ENCODE measurements at places on chromosomes 5 and 9.

- DNase-seq, result no peak
These were observed 36.1 kb downstream of the MRPL36 start for GRCh38 chr5:1763548-1763911.

DNA sequence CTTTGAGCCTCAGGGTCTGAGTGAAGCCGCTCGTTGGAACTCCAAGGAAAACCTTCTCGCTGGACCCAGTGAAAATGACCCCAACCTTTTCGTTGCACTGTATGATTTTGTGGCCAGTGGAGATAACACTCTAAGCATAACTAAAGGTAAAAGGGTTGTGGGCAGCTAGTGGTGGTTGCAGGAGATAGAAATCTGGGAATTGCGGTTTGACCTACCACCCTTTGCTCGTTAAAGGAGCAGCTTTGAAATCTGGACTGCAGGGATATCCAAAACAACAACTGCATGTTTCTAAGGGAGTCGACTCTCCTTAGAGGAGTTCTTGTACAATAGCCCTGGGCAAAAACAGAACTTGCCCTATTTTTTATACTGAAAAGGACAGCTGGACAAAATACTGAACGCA, 19.0 kb downstream of the ABL1 start:
- DNase-seq, result no peak

GRCh38 chr5:83015676-83016075, 61.5 kb downstream of the TMEM167A start:
- DNase-seq, result no peak

DNA sequence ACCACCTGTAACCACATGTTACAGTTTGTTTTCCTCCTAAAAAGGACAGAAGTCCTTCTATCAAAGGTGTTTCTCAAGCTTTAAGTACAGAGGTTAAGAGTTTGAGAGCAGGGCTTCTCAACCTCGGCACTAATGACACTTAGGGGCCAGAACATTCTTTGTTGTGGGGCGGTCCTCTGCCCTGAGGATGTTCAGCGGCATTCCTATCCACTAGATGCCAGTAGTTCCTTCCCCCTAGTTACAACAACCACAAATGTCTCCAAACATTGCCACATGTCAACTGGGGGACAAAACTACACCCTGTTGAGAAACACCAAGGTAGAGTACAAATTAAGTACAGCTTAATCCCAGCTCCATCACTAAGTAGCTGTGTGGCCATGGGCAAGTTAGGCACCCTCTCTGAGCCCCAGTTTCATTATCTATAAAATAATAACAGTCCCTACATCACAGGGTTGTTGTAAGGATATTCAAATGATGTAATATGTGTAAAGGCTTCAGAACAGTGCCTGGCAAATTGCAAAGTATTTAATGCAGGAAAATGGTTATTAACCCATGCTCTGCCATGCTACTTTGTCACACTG, 44.6 kb downstream of the PIP5K1B start:
- no peak for DNase-seq

- DNase-seq, result no peak
These were observed 32.1 kb downstream of the NADK2 start for GRCh38 chr5:36209664-36210063.

- DNase-seq, result no peak
These were observed 794 bp upstream of the LRRC14B start for GRCh38 chr5:190366-191035.

- no peak for DNase-seq
These were observed 61.9 kb downstream of the PIK3R1 start for GRCh38 chr5:68277431-68277830.

- no peak for DNase-seq
These were observed 49.0 kb downstream of the FOXI1 start for GRCh38 chr5:170154744-170155143.

DNA sequence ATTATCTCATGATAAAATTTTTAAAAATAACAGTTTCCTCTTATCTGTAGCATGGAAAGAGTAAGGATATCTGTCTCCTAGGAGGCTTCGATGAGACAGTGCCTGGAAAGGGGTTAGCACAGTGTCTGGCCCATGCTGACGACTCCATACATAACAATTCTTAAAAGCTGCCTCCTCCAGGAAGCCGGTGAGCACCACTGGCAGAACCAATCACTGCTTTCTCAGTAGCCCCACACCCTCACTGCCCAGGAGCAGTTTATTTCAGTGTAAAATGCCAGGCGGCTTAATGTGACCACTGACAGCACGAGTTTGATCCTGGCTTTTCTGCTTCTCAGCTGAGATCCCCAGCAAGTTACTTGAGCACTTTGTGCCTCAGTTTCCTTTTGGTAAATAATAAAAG, 1.2 kb upstream of the NIPAL4 start:
- no peak for DNase-seq

- no peak for DNase-seq
These were observed 40.2 kb upstream of the FCN1 start for GRCh38 chr9:134957945-134958227.

DNA sequence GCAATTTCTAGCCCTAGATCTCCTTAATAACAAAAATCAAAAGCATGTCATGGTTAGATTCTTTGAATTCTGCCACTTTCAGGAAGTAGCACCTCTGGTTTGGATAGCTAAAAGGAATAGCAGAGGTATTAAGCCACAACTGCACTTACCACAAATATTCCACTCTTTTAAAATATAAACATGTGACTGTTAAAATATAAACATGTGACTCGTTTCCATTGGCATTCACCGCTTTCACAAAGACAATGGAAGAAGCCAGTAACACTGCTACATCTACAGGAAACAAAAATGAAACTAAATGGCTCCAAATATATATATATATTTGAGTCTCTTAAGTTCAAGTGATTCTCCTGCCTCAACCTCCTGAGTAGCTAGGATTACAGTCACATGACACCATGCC, 222.9 kb downstream of the ARL15 start:
- DNase-seq, result no peak

DNA sequence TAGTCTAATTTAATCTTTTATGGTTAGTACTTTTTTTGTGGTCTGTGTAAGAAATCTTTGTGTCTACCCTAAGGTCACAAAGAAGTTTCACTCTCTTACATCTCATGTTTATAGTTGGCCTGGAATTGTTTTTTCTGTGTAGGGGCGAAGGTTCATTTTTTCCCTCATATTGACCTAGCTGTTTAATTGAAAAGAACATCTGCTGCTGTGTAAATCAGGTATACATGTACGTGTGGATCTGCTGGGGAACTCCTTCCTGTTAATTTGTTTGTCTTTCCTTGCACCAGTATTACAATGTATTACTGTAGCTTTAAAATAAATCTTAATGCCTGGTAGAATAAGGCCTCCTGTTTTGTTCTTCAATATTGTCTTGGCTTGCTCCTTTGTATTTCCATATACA, 37.8 kb downstream of the EXOSC2 start:
- no peak for DNase-seq

- no peak for DNase-seq
These were observed 19.7 kb upstream of the GCNT4 start for GRCh38 chr5:75072061-75072460.

All from C1 segment of cervical spinal cord (tissue), 14 donors.